CD4-positive, alpha-beta T cell treated with Interleukin-12 subunit alpha and Interleukin-12 subunit beta, for 1 hour (primary cell): ENCODE measurements at places on chromosomes 2 and 18.

GRCh38 chr2:119689218-119689617 lies 10.2 kb downstream of the TMEM177 start:
- DNase-seq = no peak

- DNase-seq = no peak
Observed at GRCh38 chr2:132937629-132938028, 267.6 kb upstream of the LYPD1 start.

DNA sequence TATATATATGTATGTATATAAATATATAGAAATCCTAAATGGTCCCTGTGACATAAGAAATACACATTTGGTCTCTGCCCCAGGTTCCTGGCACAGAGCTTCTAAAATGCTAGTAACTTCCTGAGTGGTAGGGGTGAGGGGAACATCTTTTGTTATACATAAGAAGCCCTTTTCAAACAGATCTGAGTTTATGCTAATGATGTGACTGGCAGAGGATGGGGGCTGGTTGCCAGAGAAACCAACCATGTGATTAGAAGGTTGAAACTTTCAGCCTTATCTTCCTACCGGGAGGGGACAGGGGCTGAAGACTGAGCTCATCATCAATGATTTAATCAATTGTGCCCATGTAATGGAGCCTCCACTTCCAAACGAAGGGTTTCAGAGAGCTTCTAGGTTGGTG lies 16.3 kb downstream of the MFSD2B start:
- no peak for DNase-seq

DNA sequence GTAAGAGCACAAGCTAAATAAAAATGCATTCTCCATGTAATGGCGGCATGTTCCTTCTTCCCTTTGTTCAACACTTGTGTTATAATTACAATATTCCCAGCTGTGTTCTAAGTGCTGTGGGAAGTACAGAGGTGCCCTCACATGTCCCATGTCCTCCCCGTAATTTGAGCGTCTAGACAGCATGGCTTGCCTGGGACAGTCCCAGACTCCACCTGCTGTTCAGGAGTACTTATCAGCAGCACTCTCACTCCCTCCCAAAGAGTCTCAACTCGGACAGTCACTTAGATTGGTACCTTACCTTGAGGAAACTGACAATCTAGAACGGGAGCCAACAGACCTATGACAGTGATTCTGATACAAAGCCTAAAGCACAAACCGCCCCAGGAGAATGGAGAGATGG lies 370.5 kb downstream of the EIPR1 start:
- no peak for DNase-seq

DNA sequence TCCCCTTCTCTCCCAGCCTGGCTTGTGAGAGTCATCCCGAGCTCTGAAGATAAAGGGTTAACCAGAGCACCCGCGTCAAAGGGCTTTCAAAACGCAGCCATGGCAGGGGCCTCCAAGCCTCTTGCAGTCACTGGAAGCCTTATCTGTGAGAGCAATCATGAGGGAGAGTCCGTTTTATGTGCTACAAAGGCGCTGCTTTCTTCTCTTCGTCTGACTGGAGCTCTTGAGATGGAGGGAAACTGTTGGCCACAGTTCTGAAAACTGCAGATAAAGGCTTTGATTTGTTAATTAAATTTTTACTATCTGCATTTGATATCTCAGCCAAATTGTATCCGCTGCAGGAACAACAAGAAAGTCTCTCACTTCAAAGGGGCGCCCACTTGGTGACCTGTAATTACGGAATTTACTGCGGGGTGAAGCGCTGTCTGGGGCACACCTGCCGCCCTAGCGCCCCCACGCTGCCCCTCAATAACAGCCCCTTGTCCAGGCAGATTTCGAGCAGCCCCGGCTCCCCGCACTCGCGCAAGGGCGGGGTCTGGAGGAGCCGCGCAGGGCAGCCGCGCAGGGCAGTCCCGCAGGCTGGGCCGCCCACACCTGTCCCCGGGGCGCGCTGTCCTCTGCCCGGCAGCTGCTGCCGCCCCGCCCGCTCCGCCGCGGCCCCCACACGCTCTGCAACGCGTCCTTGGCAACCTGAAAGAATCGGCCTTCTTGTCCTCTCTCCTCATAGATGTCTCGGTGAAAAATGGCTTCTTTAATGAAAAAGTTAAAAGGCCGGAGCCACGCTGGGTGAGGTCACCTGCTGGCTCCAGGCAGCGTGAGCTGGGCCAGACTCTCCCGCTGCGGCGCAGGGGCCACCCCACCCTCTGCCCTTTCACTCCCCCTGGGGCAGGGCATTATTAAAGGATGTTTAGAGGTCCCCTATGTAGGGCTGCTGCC lies 217.9 kb downstream of the VAPA start:
- no peak for DNase-seq

GRCh38 chr18:59918320-59918755 lies 18.5 kb downstream of the PMAIP1 start:
- no peak for DNase-seq

DNA sequence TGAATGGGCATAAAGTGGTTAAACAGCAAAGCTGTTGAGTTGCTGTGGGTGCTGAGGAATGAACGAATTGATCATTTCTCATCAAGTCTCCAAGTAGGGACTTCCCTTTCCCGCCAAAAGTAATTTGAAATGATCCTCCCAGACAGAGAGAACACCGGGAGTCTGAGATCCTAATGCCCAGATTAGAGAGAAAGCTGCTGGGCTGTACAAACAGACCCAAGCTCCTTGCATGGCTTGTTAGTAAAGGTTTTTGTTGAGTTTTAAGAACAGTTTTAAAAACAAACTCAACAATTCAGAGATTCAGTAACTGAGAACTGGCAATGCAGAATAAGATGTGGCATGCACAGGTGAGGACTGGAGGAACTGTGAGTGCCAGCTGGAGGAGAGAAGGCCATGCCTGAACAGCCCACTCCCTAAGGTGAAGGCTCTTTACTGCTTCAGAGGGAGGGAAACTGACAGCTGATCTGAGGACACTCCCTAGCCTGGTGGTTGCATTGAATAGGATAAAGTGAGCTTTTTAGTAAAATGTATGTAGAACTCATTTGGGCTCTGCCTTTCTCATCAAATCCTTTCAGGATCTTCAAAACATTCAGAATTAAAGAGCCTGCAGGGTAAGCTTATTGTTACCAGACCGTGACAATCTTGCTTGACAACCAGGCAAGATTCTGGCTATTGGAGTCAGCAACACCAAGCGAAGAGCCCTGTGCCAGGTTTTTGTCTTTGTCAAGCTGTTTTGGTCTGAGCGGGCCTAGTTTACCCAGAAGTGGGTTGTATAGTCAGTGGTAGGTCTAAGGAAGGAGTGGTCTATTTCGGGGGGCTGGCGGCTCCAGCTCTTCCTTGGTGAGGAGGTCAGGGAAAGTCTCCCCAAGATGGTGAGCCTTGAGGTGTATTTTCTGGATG lies 63.2 kb upstream of the IGFBP5 start:
- no peak for DNase-seq

DNA sequence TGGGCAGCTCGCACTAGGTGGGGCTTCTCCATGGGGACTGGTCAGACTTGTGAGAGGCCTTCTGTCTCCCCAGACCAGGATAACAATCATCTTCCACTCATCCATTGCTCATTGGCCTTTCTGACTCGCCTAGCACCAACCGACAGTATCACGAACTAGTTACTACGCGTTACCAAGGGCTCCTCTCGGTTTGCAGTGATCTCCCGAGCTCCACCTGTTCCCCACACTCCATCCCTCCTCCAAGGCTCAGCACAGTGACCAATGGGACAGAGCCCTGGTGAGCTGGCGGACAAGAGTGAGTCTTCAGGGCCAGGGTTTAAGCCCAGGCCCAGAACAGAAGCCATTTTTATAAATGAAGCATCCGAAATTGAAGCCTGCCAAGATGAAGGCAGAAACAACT lies 42.8 kb upstream of the SMAD7 start:
- DNase-seq = no peak

DNA sequence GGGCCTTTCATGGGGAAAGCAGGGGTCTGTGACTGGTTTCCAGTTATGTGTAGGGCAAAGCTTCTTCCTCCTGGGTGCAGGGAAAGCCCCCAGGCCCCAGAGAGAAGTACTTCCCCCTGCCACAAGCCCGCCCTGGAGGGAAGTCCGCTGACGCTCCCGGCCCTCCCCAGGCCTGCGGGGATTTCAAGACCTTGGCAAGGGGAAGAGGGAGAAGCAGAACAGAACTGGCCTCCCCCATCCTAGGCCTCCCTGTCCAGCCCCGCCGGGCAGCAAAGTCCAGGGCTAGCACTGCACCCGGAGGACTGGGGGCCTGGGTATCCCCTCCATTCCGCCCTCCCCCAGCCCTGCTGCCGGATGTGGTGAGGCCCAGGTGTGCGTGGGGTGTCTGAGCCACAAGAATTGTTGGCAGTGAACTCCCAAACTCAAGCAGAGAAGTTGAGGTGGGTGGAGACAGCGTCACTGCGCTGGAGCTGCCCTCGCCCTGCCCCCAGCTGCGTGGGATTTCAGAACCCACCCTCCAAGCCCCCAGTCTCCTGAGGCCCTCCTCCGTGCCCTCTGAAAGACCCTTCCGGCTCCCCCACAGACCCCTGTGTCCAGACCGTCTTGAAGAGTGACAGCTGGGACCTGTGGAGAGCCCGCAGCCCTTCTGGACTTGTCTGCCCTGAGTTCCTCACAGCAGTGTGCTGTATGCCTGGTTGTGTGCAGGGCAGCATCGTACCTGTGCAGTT lies 1.1 kb upstream of the DUSP2 start:
- peak; percentile 90 for DNase-seq

GRCh38 chr2:46232860-46233259 lies 64.3 kb upstream of the EPAS1 start:
- no peak for DNase-seq

GRCh38 chr18:49398331-49398730 lies 62.1 kb downstream of the DYM start:
- no peak for DNase-seq
